ENCODE measurements at places on chromosomes 3 and 15.

GRCh38 chr3:94336046-94336753 is 273.3 kb downstream of the NSUN3 start:
- peak; percentile 1 for DNase-seq

- DNase-seq = no peak
Measured at GRCh38 chr15:75672646-75673425, 25.1 kb downstream of the SNX33 start.

DNA sequence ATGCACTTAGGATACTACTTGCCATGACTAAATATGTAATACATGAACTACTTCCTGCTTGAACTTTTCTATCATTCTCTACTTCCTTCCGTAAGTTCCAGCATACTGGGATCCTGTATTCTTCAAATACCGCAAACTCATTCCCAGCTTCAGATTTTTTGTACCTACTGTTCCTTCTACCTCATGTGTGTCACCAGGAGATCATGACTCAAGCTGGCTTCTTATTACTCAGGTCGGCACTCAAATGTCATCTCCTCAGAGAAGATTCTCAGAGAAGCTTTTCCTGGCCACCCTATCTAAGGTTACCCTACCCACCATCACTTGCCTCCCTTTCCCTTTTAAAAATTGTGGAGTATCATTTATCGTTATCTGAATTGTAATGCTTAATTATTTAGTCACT is 66.7 kb downstream of the RFX7 start:
- no peak for DNase-seq

- DNase-seq = no peak
Measured at GRCh38 chr15:72229076-72229946, 1.7 kb downstream of the PKM start.

DNA sequence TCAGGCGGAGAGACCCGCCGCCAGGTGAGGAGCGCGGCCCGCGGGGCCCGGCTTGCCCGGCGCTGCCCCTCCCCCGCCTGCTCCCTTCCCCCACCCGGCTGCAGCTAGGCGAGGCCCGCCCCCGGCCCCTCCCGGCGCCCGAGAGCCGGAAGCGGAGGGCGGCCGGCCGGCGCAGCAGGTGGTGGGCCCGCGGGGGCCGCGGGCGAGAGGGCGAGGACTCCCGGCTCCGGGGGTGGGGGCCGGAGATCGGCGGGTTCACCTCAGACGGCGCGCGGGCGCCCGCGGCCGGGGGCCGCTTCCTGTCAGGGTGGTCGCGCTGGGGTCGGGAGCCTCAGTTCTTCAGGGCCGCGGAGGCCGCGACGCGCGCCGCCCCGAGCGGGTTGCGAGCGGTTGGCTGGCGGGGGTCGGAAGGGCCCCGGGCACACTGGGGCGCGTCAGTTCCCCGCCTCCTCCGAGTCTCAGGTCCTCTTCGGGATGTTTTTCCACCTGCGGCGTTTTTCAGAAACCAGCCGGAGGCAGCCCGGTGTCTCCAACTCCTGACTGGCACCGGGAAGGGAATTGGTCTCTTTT is 395 bp downstream of the ZFAND6 start:
- no peak for DNase-seq

- DNase-seq = no peak
Measured at GRCh38 chr3:38152609-38153008, 12.7 kb upstream of the OXSR1 start.

- no peak for DNase-seq
Measured at GRCh38 chr3:18891641-18892040, 256.7 kb upstream of the KCNH8 start.

DNA sequence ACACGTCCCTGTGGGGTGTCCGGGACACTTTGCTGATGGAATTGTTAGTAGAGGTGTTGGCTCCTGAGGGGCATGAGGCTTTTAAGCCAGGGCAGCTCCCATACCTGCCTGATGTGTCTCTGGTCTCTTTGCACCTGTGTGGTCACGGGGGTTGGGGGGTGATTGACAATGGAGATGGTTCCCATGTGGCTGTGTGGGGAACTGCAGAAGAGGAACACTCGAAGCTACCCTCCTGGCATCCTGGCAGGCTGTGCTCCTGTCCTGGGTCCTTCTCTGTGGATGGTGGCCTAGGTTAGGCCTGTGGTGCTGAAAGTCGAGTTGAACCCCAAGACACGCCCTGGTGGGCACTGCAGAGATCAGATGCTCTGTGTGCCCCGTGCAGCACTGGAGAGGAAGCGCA is 73.4 kb downstream of the HMCES start:
- DNase-seq = no peak

- peak; percentile 18 for DNase-seq
Measured at GRCh38 chr15:55168350-55168974, 28.3 kb downstream of the RSL24D1 start.

DNA sequence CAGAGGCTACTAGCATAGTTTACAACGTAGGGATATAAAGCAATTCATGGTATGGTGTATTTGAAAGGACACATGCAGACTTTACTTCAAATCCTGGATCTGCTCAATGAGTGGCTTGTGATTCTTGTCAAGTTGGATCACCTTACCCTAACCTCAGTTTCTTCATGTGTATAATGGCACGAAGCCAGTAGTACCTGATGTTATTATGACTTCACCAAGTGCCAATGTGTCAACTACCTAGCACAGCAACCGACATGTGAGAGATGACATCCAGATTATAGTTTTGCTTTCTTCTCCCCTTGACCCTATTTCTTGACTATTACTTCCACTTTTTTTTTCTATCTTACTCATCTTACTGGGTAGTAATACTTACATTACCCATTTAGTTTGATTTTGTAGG is 304.5 kb downstream of the RBMS3 start:
- no peak for DNase-seq

- DNase-seq = no peak
Measured at GRCh38 chr15:98668566-98669308, 20.4 kb downstream of the IGF1R start.

GRCh38 chr15:100515758-100516157 is 13.0 kb downstream of the CERS3 start:
- DNase-seq = no peak

DNA sequence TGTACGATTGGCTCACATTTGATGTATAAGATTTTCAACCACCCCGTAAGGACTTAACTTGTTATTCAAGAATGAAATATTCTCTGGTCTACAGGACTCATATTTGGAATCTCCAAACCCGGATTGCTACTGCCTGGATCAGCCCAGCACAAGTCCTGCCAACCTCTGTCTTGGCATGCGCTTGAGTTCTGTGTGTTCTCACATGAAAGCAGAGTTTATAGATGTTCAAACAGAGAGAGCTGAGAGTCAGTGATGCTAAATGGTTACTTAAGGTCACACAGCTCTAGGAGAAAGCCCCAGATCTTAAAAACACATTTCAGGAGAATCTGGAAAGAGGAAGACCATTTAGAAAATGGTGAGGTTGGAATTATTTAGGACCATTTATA is 268.0 kb upstream of the TBL1XR1 start:
- no peak for DNase-seq

GRCh38 chr3:64921281-64922065 is 233.7 kb upstream of the ADAMTS9 start:
- no peak for DNase-seq

GRCh38 chr3:146159616-146160320 is 1.2 kb downstream of the PLOD2 start:
- DNase-seq = no peak

DNA sequence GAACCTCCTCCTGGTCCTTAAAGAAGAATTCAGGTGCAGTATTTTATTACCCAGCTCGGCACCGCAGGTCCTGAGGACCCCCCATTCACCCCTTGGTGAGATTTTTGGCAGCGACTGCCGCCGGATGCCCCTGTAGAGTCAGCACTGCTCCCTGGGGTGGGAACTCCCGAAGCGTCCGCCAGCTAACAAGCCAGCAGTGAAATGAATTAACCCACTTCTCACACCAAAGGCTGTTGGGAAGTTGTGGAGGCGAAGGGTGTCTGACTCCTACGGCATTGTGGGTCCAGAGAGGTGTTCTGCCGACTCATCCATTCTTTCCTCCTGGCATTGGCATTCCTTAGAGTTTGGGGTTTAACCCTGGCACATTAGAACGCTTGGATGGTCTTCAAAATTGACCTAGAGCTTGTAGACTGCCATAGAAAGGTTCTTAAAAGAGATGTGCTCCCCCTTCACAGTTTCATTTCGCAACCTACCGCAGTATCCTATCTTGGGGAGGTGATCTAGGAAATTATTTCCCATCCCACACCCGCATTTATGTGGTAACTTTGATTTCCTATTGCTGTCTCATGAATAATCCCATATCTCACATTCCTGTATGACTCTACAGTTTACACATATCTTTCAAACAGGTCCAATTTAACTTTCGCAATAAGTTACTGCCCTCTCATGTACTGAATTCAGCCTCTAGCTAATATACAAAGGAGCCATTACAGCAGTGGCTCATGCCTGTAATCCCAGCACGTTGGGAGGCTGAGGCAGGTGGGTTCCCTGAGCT is 879 bp upstream of the EIF5A2 start:
- peak; percentile 76 for DNase-seq

DNA sequence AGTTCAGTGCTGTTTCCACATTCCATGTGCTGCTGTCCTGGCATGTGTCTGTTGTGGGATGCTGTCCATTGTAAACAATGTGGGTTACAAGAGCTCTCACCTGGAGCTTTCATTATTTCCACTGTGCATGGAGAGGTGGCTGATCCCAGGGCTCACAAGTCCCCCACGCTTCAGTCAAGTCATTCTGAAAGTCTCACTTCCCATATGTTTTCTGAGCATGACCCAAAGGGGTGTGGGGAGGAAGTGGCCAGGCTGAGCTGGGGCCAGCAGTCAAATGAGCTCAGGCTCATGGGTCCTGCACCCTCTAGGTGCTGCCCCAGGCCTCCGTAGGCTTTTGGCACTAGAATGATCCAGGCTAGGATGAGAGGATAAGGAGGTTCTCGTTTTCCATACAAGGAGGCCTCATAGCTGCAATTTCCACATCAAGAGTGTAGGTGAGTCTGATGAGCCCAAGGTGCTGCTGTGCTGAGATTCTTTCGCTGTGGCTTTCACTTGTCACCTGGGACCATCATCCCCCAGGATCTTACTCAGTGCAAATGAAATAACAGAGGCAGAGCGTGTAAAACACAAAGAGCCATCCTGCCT is 22.0 kb downstream of the STARD5 start:
- DNase-seq = no peak

GRCh38 chr15:36599620-36600433 is 20.4 kb downstream of the CDIN1 start:
- DNase-seq = no peak
